Pancreas (tissue), 10 donors: ENCODE measurements at places on chromosomes 3 and 15. TPM values are rescaled to one million over a fixed set of nuclear protein-coding genes. Genes with fewer than 3 reads are reported as not detected.

DNA sequence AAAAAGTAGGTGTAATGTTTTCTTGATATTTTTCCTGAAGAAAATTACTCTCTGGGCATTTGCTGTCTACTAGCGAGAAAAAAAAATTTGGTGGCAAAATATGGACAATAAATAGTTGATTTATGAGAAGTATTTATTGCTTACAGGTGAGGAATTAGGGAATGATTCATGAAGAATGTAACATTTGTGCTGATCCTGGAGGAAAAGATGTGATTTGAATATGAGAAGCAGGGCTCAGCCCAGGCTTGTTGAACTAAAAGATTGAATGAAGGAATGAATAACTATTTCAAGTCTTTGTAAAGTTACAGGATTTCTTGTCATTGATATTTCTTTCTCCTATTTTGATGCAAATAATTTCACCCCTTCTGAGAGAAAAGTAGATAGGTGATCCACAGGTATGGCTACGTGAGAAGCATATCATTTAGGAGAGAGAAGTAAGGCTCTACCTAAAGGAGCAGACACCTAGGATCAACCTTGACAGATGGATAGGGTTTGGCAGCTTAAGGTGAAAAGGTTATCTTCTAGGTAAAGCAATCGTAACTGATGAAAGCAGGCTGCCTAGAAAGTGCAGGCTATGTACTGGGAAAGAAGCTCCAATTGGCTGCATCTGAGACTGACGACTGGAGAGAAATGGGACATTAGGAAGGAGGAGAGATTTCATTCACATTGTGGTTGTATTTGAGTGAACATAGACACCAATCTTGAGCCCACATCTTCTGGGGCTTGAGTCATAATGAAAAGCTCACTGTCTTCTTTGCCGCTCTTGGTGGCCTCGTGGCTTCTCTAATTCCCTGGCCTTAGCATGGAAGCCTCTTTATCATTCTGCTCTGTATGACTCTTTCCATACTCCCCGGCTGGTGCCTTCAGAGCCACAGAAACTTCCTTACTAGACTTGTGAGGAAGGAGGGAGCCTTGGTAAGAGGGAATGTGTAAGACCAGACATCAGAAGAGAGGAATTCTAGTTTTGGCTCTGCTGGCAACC is 106.5 kb downstream of the P3H2 start:
- DNase-seq, result no peak

- DNase-seq, result no peak
Observed at GRCh38 chr3:42873221-42873982, 2.3 kb downstream of the CYP8B1 start.

DNA sequence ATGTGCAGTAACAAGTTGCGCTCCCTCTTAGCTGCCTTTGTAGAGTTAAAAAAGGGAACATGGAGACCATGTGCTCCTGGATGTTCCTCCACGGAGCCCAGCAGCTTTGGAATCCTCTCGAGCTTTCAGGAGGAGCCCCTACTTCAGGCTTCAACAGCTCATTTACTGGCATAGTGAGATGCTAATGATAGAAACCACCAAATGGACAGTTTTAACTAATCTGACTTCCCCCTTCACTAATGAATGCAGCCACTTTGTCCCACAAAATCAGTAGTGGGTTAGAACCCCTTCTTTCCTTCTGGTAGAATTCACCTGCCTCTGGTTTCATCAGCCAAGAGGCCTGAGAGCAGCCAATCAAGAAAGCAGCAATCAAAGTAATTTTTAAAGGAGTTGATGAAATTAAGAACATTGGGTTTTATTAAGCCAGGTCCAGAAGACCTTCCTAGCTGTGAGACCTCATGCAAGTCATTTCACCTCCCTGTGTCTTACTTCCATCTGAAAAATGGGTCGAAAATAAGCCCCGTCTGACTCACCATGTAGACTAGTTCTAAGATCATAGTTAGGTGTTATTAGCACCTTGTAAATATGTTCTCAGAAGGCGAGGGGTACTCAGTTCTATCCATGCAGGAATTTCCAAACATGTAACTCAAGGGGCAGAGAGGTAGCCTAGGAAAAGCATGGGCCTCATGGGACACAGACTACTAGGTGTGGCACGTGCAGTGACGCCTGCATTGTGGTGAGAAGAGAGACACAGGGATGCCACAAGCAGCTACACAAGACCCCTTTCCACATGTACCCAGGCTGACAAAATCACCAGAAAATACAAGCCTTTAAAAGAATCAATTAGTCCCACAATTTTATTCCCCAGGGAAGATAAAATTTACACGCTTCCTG is 179.7 kb upstream of the LPP start:
- DNase-seq, result no peak

ZDHHC23 gene
- 6.1 TPM for total RNA-seq

DNA sequence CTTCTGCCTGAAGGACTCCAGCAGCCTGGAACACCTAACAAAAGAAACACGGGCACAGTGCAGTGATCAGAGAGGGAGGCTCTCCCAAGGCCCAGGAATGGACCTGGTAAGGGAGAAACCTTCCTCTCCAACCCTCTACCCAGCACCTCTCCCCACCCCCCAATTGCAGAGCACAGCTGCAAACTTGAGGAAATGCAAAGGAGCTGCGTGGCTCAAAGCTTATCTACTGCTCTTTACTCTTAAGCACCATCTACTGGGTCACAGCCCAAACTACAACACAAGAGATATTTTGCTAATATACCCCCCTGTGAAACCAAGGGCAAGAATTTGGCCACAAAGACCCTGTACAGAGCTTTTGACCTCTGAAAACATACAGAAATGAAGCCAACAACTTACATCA is 328.3 kb downstream of the OXSM start:
- DNase-seq, result no peak

ZMYND10 gene
- total RNA-seq, result 1.2 TPM
